NCI-H748 treated with DMSO at 0.1 percent for 48 hours (cell line): ENCODE measurements at places on chromosomes 5 and 9.

GRCh38 chr5:139903795-139904565 is 108.4 kb downstream of the PSD2 start:
- no peak for DNase-seq

DNA sequence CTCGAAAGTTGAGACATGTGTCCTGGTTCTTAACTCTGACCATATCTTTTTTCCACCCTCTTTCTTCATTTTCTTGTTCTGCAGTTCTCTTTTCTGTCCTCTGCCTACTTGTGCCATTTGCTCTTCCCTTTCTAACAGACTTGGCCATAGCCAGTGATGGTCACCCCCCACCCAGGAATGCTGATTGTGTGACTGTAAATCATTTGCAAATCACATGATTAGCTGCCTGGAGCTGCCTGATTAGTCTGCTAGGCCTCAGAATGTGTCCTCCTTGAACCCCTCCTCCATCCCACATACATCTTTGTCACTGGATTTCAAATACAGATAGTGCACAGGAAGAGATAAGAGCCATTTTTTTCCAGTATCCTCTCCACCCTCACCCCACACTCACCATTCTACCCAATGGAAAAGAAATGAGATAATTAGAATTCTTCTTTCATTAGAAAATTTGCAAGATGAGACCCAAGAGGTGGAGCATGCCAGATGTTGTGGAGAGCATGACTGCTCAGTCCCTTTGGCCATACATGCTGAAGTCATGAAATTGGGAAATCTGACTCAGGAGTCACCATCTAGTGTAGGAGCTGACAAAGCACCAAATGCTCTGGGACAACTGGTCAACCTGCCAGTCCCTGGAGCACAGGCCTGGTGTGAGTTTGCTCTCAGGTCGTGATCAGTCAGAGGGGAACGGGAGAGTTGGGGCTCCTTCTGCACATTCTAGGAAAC is 538.2 kb downstream of the CCDC171 start:
- no peak for DNase-seq

- DNase-seq, result peak; percentile 7
Measured at GRCh38 chr5:90941002-90941720, 382.6 kb downstream of the ADGRV1 start.

DNA sequence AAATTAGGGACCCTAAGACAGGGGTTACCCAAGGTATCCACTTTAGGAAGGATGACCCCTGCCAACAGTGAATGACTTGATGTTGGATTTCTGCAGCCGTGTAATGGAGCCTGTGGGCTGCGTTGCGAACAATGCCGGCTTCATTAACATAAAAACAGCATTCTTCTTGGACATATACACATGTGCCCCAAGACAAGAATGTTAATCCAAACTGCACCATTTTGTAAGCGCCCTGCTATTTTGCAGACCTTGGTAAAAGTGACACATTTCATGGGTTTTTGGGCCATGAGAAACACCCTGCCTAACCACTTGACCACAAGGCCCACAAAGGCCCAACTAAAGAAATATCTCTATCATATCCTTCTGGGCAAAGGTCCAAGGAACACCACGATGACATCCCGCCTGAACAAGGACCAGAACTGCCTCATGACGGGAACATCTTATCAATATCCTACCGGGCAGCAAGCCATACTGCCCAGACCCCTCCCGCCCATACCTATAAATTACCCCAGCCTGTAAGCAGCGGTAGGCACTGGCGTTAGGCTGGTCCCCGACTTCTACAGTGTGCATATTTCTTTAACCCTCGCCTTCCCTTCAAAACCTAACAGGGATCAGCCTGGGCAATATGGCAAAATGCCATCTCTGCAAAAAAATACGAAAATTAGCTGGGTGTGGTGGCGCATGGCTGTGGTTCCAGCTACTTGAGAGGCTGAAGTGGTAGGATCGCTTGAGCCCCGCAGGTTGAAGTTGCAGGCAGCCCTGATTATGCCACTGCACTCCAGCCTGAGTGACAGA is 9.7 kb upstream of the PDCD1LG2 start:
- no peak for DNase-seq

DNA sequence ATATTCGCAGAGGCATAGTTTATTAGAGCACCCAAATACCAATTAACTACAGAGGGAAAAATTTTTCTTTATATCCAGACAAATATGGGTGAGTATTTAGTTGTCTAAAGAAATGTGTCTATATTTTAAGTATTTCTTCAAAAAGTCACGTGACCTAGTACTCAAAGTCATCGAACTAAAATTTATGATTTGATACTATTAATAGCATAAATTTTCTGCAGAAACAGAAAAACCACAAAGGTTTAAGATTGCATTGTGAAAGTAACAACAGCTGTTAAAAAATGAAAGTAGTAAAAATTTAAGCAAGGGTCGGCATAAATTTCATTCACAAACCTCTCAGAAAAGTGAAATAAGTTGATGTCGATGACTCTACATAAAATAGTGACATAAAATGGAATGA is 323.9 kb upstream of the RORB start:
- DNase-seq, result no peak

- DNase-seq, result no peak
Measured at GRCh38 chr9:129160712-129161533, 17.1 kb downstream of the IER5L start.

- DNase-seq, result no peak
Measured at GRCh38 chr9:69603656-69604055, 68.5 kb downstream of the APBA1 start.

DNA sequence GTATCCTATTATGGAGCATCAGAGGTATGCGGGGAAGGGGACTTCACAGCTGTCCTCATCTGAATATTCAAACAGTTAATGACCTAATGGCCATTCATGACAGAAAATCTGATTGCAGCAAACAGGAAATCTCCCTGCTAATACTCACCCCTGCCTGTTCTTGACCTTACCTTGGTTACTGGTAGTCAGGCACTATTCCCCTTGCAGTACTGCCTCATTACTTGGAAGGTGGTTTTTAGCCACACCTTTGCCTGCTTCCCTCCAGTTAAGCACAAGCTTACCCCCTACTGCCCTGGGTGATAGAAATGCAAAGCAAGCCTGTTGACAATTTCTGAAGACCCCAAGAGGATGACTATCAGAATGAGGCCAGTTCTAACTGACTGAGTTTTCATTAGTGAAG is 332.4 kb downstream of the NTRK2 start:
- DNase-seq, result no peak

DNA sequence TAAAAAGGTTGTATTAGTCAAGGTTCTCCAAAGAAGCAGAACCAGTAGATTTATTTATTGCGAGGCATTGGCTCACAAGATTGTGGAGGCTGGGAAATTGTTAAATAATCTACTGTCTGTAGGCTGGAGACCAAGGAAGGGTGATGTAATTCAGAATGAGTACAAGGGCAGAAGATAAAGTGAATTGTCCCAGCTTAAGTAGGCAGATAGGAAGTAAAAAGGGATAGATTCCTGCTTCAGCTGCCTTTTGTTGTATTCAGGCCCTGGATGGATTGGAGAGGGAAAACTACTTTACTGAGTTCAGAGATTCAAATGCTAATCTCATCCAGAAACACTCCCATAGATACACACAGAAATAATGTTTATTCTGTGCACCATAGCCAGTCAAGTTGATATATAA is 301.1 kb downstream of the CYLC2 start:
- DNase-seq, result no peak

DNA sequence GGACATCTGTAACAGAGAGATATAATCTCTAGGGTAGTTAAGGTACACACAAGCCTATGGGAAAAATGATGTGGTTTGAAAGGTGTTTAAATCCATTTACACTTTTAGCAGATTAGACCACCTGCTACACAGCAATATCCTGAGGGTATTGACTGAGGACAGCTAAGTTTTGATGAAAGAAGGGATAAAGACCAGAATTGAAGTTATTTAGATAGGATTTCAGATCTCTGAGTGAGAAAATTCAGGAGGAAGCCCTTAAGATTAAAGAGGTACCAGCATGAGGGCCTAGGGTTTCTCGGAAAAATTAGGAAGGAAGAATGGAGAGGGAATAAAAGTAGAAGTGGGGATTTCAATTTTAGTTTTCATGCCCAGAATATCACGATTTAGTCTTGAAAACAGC is 267.3 kb downstream of the COX7C start:
- no peak for DNase-seq

- DNase-seq, result peak; percentile 52
Measured at GRCh38 chr5:68214482-68215207, 911 bp upstream of the PIK3R1 start.

DNA sequence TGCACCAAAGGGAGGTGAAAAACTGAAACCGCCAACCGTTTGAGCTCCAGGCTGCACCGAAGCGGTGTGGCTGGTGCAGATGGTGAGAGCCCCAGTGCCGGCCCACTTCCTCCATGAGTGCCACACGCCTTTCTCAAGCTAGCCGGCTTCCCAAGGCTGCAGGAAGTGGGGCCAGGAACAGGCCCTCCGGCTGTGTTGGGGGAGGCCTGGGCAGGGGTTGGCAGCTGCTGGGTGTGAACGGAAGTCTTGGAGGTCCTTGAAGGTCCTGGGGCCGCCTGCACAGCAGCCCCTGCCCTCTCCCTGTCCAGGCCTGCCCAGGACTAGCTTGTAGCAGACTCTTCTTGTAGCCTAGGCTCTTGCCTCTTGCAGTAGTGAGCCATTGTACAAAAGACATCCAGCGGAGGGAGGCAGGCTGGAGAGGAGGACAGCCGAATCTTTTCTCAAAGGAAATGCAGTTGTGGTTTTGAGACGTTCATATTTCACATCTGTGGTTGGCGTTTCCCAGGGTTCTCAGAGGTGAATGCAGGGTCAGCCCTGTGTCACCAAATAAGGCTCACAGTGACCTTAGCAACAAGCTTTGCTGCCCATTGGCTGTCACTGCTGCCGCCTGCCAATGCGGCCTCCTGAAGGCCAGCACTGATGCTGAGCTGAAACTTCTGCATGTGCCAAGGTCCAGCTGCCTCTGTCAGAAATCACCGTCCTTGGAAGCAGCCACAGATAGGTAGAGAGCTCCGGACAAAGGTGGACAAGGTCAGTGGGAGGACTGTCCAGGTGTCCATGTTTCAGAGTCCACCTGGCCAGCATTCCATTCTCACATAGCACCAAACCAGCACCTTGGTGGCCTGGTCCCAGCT is 23.9 kb downstream of the IRF1 start:
- no peak for DNase-seq

DNA sequence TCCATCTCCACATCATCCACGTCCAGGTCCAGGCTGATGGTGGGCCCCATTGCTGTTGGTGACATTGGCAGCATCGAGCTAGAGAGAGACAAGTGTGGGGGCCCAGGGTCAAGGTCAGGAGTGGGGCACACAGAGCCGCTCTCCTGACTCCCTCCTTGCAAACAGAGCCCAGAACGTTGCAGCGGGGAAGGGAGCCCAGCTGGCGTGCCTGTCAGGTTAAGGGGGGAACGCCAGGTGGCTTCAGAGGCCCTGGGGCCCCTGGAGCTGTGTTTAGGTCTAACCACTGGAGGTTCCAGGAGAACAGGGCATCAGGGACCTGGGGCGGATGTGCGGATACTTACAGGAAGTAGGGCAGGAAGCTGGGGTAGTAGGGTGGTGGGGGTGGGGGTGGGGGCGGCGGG is 7.5 kb downstream of the RNF44 start:
- no peak for DNase-seq

- no peak for DNase-seq
Measured at GRCh38 chr5:111498346-111498745, 14.0 kb downstream of the STARD4 start.

- DNase-seq, result peak; percentile 20
Measured at GRCh38 chr5:92662741-92663140, 918.3 kb downstream of the NR2F1-AS1 start.

DNA sequence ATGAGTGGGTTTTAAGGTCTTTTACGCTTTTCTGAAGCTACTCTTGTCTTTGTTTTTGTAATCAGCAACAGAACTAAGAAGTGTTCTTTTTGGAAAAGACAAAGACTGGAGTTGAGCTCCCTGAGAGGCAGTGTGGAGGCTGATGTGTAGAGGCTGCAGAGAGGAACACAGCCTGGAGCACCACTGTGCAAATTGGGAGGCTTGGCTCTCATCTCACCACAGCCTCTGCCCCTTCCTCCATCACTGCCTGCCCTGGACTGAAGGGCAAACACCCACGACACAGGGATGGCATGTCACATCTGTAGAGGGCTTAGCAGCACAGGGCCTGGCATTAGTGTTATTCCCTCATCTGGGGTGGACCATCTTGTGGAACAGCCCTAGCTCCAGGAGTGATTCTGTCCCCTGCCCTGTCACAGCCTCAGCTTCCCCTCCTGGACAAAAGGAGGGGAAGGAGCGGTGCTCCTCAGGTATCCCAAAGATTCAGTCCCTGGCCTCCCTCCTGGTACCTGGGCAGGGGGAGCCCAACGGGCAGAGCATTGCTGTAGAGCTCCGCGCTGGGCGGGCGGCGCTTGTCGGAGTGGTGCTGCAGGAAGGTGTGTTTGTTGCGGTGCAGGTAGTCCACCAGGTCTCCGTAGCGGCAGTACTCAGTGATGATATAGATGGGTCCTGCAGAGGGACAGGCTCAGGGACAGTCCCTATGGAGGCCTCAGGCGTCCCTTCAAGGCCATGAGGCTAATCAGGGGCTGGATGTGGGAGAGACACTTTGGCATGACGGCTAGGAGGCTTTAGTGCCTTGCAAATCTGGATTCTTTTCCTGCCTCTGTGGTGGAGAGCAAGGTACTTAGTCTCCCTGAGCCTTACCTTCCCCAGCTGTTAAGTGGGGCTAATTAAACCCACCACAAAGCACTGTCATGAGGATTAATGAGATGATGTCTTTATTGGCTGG is 32.8 kb downstream of the PDGFRB start:
- no peak for DNase-seq

GRCh38 chr5:165631235-165631634 is 2125.8 kb downstream of the MAT2B start:
- DNase-seq, result no peak

DNA sequence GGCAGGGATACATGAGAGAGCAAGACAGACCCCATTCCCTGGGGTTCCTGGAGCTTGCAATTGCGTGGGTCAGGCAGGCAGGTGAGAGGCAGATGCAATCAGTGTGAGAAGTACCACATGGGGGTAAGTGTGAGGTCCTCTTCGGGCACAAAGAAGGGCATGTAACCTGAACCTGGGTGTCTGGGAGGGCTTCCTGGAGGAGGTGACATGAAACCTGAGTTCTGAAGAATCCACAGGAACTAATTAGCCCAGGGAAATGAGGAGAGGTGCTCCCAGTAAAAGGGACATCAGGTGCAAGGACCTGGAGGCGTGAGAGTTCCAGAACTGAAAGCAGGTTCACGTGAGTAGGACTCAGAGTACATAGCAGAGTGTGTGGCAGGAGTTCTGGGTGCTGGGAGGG is 2.5 kb downstream of the AMBP start:
- no peak for DNase-seq
